SJSA1 (cell line): ENCODE measurements at places on chromosomes 3 and 15. TPM values are rescaled to one million over a fixed set of nuclear protein-coding genes. Genes with fewer than 3 reads are reported as not detected.

GRCh38 chr3:4231041-4231440, 72.1 kb upstream of the SETMAR start:
- DNase-seq, result no peak
- H3K36me3 ChIP-seq, result no peaks in the 10 kb centered on the region
- no peaks in the 10 kb centered on the region for H3K27me3 ChIP-seq
- no peak overlapping the region for H3K27ac ChIP-seq
- H3K4me3 ChIP-seq, result no peak overlapping the region

DNA sequence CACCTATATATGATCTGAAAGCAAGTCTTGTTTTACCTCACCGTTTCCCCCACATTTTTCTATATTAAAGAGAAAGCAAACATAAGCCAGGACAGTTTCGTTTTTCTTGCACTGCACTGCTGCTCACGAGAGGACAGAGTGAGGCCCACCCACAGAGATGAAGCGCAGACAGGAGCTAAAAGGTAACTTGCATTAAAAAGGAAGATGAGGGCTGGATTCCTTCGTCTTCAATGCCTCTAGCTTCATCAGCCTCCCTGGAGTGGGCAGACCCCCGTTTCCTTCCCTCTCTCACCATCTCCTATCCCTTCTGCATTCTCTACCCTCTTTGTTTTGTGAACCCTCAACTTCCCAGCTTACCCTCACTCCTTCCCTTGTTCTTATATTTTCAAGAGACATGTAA, 18.9 kb downstream of the SUMF1 start:
- H3K4me1 ChIP-seq, result no peaks in the 10 kb centered on the region
- H3K27me3 ChIP-seq, result no peaks in the 10 kb centered on the region
- DNase-seq, result no peak

SLC28A1 gene
- total RNA-seq, result not detected in 2 replicates

DNA sequence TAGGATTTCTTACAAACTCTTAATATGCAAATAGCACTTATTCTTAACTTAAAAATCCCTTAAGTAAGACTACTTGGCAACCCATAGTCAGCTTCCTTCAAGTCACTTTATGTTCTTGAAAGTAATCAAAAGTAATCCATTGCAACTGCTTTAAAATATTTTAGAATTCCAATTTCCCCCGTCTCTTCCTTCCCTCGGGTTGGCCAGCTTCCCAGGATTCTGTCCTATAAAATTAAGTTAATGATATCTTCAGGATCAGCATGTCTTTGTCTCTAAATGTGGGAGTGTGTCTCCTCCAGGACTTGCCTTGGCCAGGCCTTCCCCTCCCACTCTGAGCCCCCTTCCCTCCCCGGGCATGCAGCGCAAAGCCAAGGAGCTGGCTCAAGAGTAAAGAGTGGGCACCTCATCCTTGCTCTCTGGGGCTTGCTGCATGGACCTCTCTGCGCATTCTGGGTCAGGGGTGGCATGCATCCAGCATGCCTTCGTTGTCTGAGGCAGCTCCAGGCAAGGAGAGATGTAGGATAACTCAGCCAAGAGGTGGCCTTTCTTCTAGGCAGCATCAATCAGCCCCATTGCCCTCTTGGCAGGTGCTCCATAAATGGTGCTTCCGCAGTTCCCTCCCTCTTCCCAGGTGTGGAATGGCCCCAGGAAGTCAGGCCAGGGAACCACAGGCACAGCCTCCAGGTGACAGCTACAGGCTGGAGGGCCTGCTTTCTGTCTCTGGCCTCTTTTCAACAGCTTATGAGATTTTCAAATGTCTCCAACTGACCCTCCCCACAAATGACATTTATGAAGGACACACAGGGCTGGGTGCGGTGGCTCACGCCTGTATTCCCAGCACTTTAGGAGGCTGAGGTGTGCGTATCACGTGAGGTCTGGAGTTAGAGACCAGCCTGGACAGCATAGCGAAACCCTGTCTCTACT, 108.7 kb upstream of the ALDH1A3 start:
- no peak overlapping the region for H3K4me3 ChIP-seq
- no peaks in the 10 kb centered on the region for H3K36me3 ChIP-seq
- H3K27ac ChIP-seq, result no peak overlapping the region
- peaks cover 23% of the 10 kb centered on the region for H3K4me1 ChIP-seq

- no peak overlapping the region for H3K27ac ChIP-seq
- peaks cover 14% of the 10 kb centered on the region for H3K4me1 ChIP-seq
Observed at GRCh38 chr15:40456738-40457137, 14.0 kb upstream of the CHST14 start.

DNA sequence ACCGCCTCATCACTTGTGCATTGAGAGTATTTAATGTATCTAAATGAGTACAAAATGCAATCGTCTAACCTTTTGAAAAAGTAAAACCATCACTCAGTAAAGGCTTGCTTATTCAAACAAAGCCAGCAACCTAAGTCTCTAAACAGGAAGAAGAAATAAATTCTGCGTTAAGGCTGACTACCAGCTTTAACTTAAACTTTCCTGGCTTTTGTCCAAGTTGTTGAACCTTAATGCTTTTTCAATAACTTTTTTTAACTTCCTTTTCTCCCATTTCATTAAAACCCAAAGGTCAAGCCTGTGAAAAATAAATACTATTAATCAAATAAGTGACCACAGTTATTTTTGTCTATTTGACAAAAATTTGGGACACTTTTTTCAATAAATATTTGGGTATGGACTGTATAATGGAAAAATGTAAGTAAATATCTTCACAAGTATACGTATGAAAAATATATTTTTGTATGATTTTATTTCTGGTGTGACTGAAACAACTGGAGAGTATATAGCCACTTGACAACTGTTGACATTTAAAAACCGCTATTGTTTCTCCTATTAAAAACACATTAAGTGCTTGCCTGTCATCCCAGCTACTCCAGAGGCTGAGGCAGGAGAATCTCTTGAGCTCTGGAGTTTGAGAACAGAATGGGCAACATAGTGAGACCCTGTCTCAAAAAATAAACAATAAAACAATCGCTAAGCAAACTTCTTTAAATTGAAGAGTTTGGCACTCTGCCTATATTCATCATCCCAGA, 2.9 kb downstream of the KLHL24 start:
- H3K4me3 ChIP-seq, result no peak overlapping the region
- H3K27me3 ChIP-seq, result no peaks in the 10 kb centered on the region
- no peak for DNase-seq
- peaks cover 6% of the 10 kb centered on the region for H3K4me1 ChIP-seq

DNA sequence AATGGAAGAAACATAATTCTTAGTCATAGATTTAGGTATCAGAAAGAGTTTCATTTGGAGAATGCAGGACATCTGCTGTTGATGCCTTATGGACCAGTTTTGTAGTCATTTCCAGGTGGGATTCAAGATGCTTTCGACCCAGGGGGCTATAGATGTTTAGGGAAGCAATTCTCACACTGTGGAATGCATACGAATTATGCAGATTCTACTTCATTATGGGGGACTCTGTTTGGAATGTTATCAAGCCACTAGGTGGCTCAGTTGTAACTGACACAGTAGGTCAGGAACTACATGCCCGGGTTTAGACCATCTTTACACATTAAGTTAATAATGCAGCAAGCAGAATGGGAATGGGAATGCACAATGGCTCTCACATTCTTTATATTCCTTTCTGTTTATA, 1359.8 kb downstream of the ZPLD1 start:
- H3K4me3 ChIP-seq, result no peak overlapping the region
- no peaks in the 10 kb centered on the region for H3K36me3 ChIP-seq
- DNase-seq, result no peak
- H3K27ac ChIP-seq, result no peak overlapping the region
- H3K4me1 ChIP-seq, result no peaks in the 10 kb centered on the region

- peaks cover 2% of the 10 kb centered on the region; the same call in 1 of the 2 replicates for H3K27me3 ChIP-seq
- H3K4me1 ChIP-seq, result no peaks in the 10 kb centered on the region
- DNase-seq, result no peak
- no peaks in the 10 kb centered on the region for H3K36me3 ChIP-seq
- H3K27ac ChIP-seq, result no peak overlapping the region
Observed at GRCh38 chr15:45314960-45315359, 62.9 kb downstream of the SLC28A2 start.

GRCh38 chr3:118354556-118354955, 680.1 kb downstream of the IGSF11 start:
- no peak overlapping the region for H3K4me3 ChIP-seq
- H3K36me3 ChIP-seq, result no peaks in the 10 kb centered on the region
- no peak overlapping the region for H3K27ac ChIP-seq
- no peaks in the 10 kb centered on the region for H3K4me1 ChIP-seq
- DNase-seq, result no peak

ROPN1 gene
- total RNA-seq, result not detected in 2 replicates

APH1B gene
- total RNA-seq, result 24.1 and 26.8 TPM in 2 replicates

KLHL6 gene
- not detected in 2 replicates for total RNA-seq

WNT5A gene
- total RNA-seq, result 18.6 and 18.8 TPM in 2 replicates

TNNC1 gene
- 18.2 and 32.1 TPM in 2 replicates for total RNA-seq

- H3K4me3 ChIP-seq, result no peak overlapping the region
- no peaks in the 10 kb centered on the region for H3K27me3 ChIP-seq
- no peak overlapping the region for H3K27ac ChIP-seq
- H3K4me1 ChIP-seq, result no peaks in the 10 kb centered on the region
Observed at GRCh38 chr15:75561888-75562287, 17.2 kb downstream of the PTPN9 start.

- H3K27ac ChIP-seq, result 0 out of 2 replicates have a peak overlapping the region, but pooled peaks have one; percentile 97
- no peak overlapping the region for H3K4me3 ChIP-seq
- H3K4me1 ChIP-seq, result peaks cover 90% of the 10 kb centered on the region
- H3K36me3 ChIP-seq, result peaks cover 84% of the 10 kb centered on the region
- no peaks in the 10 kb centered on the region for H3K27me3 ChIP-seq
- DNase-seq, result no peak
Observed at GRCh38 chr15:40336744-40337122, 4.0 kb downstream of the CCDC9B start.

DNA sequence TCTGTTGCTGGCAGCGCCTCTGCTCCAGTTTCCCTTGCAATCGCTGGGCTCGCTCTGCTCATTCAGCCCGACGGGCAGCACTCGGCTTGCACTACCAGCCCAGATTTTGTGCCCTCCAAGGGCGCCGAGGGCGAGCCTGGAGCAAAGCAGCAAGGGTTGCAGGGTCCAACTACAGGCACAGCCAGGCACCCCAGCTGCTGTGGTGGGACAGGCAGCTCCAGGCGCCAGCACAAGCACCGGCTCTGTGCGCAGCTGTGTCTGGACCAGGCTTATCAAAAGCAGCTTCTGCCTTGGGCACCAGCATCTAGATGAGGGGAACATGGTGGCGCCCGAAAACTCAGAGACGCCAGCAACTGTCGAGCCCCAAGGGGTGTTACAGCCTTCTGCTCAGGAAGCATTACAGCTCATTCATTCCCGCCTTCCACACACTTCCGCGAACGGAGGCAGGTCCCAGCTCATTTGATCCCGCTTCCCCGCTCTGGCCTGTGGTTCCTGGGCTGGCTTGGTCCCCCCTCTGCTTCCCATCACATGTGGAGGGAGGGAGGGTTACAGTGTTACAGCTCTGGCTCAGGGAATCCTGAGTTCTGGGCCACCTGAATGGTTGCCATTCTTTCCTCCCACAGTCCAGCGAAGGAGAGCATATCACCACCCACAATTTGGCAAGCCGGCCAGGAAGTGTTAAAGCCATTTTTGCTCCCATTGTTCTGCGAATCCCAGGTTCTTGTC, 409.9 kb upstream of the ALCAM start:
- peaks cover 10% of the 10 kb centered on the region for H3K4me1 ChIP-seq
- no peak for DNase-seq
- no peak overlapping the region for H3K4me3 ChIP-seq

ROBO2 gene
- not detected in 2 replicates for total RNA-seq

ATP13A5 gene
- not detected in 2 replicates for total RNA-seq

DNA sequence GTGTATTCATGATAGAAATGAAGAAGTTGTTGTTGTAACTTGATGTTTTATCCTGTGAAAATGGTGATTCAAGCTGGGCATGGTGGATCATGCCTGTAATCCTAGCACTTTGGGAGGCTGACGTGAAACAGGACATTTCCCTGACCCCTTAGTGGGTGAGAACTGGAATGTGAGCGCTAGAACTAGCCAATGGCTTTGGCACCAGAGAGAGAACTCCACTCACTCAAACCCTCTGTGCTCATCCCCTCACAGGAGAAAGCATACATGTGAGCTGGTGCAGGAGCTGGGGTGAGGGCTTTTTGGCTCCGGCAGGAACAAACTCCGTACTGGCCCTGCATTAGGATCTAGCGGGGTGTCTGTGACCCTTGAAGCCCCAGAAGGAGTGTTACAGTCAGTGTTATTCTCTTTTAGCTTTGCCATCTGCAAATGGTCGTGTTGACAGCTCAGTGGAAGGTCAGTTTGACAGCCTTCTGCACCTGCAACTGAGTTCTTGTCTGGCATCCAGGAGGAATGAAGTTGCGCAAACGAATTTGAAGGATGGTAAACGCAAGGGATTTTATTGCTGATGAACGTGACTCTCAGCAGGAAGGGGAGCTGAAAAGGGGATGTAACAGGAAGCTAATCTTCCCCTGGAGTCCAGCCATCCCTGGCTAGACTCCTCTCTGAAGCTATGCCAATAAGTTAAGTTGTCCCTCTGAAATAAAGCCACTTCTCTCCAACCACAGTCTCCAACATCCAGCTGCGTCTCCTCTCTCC, 1016.6 kb upstream of the CADM2 start:
- no peak for DNase-seq
- H3K4me1 ChIP-seq, result no peaks in the 10 kb centered on the region
- H3K4me3 ChIP-seq, result no peak overlapping the region

GRCh38 chr15:52486003-52486996, 42.4 kb downstream of the MYO5A start:
- no peak overlapping the region for H3K27ac ChIP-seq
- H3K27me3 ChIP-seq, result no peaks in the 10 kb centered on the region
- DNase-seq, result no peak
- H3K4me1 ChIP-seq, result peaks cover 23% of the 10 kb centered on the region
- no peak overlapping the region for H3K4me3 ChIP-seq

FURIN gene
- 75.0 and 92.8 TPM in 2 replicates for total RNA-seq

ZBED2 gene
- total RNA-seq, result not detected in 2 replicates

GRCh38 chr3:46469680-46470357, 5.1 kb upstream of the LTF start:
- no peaks in the 10 kb centered on the region for H3K36me3 ChIP-seq
- no peaks in the 10 kb centered on the region for H3K4me1 ChIP-seq
- H3K4me3 ChIP-seq, result no peak overlapping the region
- no peak for DNase-seq
- no peak overlapping the region for H3K27ac ChIP-seq

GRCh38 chr3:36923523-36923943, 21.3 kb downstream of the TRANK1 start:
- H3K27ac ChIP-seq, result no peak overlapping the region
- H3K4me1 ChIP-seq, result no peaks in the 10 kb centered on the region
- no peak overlapping the region for H3K4me3 ChIP-seq
- DNase-seq, result no peak
- no peaks in the 10 kb centered on the region for H3K36me3 ChIP-seq

CCR8 gene
- total RNA-seq, result not detected in 2 replicates

DNA sequence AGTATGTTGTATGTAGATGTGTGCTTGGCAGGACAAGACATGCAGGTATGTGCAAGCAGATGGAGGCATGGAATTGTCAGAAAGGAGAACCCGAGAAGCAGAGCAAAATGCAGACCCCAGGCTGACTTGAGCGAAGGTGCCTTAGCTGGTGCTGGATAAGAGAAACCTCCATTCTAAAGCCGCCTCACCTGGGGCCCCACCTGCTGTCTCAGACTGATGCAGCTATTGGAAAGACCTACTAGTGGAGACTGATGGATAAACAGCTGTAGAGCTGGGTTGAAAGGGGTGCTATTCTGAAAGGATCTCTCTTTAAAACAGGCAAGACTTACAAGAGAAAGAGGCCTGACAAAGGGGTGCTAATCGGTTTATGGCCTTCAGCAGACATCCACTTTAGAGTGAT, 86.2 kb downstream of the EPHB1 start:
- no peaks in the 10 kb centered on the region for H3K27me3 ChIP-seq
- no peak overlapping the region for H3K4me3 ChIP-seq
- no peak for DNase-seq
- H3K27ac ChIP-seq, result no peak overlapping the region
- H3K36me3 ChIP-seq, result no peaks in the 10 kb centered on the region
